Right ventricle myocardium superior (tissue), 1 donor: ENCODE measurements at places on chromosomes 6 and 20. TPM values are rescaled to one million over a fixed set of nuclear protein-coding genes. Genes with fewer than 3 reads are reported as not detected.
A peak's percentile ranks its signal among the peaks of the same experiment; 100 is the strongest.

Gene CTCFL
- total RNA-seq = not detected

Gene STX7
- total RNA-seq = 55.1 TPM

Gene TJAP1
- 20.5 TPM for total RNA-seq

GRCh38 chr6:36873612-36874442, 776 bp downstream of the PPIL1 start:
- peak; percentile 47 for DNase-seq

DNA sequence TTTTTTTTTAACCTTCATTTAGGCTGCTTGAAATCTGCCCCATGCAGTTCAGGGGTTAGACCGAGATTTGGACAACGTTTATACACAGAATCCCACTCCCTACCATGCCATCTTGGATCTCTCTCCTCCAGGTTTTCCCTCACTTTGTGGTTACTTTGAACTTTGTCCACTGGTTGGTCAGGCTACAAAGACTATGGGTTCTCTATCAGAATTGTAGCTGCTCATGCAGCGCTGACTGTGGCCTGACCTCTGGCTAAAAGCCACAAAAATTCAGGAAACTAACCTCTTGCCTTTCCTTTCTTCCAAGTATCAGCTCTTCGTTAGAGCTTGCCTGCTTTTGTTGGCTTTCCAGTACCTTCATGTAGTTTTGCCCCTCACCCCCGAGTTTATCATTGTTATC, 44.9 kb upstream of the KCNG1 start:
- DNase-seq = no peak

DNA sequence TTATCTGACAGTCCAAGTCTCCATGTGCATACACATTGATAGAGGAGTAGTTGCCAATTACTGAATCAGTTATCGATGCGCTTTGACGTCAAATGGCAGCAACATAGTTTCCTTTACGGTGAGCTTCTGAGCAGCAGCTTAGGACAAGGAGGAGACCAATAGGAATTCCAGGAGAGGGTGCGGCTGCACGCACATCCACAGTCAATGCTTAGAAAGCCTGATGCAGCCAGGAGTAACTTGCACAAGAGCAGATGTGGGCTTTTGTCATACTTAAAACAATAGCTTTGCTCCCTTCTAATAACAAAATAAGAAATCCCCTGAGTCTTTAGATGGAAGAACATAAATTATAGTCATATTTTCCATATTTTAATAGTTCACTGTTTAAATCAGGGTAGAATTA, 442.1 kb downstream of the BCKDHB start:
- no peak for DNase-seq

DNA sequence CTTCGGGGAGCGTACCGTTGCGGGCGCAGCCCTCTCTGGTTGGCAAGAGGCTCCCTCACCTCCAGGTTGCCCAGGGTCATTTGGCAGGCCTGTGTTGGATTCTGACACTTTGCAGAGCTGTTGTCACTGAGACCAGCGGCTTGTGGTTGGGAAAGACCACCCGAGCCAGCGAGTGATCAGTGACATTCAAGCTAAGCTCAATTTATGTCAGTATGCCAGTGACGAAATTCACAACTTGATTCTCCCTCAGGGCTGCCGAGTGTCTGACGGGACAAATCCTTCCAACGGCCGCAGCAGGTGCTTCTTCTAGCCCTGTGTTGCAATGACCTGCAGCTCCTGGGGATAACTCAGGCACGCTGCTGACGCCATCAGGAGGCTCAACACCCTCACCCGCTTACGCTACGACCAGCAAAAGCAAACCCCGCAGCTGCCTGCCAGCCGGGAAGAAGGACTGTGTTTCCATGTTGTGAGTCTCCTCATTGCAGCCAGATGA, 16.9 kb upstream of the SLC22A2 start:
- DNase-seq = no peak

Gene FAM83C
- not detected for total RNA-seq

GRCh38 chr6:894274-894673, 201.3 kb upstream of the EXOC2 start:
- no peak for DNase-seq

GRCh38 chr6:40543146-40543545, 44.0 kb downstream of the LRFN2 start:
- no peak for DNase-seq

Gene PLAGL1
- 10.8 TPM for total RNA-seq

GRCh38 chr6:20191992-20192391, 20.3 kb downstream of the MBOAT1 start:
- no peak for DNase-seq
